ENCODE measurements at places on chromosomes 5 and 9.

DNA sequence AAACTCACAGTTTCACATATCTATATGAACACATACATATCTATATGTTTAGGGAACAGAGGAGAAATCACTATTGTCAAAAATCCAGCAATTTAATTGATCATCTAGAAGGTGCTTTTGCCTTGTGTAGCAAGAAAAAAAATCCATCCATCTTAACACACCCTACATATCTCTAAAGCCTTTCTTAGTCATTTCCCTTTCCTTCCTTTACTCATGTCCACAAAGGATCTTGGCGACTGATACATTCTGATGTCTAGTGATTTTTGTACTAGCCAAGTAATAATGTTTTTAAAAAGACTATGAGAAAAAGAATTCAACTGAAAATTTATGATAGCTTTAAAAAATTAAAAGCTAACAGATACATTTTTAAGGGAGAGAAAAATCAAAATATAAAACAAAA is 22.5 kb downstream of the ZDHHC21 start:
- peak; percentile 21 for DNase-seq

DNA sequence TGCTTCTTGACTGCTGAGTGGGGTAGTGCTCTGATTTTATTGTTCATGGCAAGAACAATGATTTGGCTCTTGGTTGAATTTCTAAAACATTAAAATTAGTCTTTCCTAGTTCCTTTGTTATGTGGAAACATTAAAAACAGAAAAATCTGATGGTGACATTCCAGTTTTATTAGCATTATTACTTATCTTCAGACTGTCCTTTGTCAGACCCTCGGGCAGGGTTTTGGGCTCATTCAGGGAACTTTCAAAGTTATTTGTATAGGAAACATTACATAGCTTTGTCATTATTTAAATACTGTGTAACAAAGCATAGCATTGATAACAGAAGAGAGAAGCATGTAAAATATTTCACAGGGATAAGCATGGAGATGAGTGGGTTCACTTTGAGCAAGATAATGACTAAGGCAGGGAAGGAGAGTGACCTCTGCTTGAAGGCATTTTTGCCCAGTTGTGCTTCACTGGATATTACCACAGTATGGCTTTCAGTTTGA is 119.9 kb downstream of the KDM4C start:
- no peak for DNase-seq

DNA sequence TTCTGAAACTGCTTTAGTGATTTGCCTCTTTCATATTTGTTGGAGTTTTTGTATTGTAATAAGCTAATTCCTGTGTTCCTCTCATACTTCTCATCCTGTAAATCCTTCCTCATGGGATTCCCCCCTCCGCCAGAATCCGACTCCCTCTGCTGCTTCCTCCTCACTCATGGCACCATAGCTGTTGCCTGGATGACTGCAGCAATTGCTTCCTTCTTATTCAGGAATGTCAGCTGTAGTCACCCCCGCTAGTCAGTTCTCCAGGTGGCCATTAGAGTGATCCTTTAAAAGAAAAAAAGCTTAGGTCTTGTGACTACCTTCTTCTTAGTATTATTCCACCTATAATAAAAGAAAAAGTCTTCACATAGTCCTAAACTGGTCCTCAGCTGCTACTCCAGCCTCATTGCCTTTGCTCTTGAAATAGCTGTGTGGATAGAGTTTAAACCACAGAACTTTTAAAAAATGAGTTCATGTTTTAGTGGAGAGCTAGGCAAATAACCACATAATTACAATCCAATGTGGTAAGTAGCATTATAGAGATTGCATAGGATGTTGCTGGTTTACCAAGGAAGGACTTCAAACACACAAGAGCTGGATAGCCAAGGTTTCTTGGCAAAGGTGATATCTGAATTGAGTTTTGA is 227.3 kb downstream of the KDM4C start:
- no peak for DNase-seq

DNA sequence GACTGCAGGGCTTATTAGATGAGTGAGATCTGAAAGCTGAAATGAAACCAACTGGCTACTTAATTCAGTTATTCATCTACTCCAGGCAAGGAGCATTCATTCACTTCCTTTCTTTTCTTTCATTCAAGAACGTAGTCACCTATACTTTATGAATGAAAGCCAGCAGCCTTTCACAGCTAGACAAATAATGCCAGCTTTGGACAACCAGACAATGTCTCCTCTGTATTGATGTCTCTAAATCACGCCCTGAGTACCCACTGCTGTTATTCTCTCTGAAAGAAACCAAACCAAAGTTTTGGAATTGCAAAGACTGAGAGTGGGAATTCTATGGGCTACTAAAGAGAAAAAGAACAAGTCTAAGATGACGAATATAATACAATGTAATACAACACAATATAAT is 121.2 kb upstream of the PTPN3 start:
- DNase-seq: no peak

GRCh38 chr5:4699592-4699991 is 440.5 kb upstream of the ADAMTS16 start:
- no peak for DNase-seq
